ENCODE measurements at places on chromosomes 13 and 19.
A peak's percentile ranks its signal among the peaks of the same experiment; 100 is the strongest.

DNA sequence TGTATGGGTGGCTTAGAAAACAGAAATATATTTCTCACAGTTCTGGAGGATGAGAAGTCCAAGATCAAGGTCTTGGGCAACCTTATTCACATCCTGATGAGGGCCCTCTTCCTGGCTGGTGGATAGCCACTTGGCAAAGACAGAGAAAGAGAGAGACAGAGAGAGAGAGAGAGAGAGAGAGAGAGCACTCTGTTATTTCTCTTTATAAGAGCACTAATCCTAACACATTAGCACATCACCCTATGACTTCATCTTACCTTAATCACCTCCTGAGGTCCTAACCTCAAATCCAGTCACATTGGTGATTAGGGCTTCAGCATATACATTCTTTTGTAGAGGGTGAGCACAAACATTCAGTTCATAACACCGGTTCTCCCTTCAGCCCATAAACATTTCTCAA is 430.3 kb downstream of the EFNB2 start:
- DNase-seq = no peak

- no peak for DNase-seq
Measured at GRCh38 chr13:41622432-41623429, 165.4 kb downstream of the RGCC start.

DNA sequence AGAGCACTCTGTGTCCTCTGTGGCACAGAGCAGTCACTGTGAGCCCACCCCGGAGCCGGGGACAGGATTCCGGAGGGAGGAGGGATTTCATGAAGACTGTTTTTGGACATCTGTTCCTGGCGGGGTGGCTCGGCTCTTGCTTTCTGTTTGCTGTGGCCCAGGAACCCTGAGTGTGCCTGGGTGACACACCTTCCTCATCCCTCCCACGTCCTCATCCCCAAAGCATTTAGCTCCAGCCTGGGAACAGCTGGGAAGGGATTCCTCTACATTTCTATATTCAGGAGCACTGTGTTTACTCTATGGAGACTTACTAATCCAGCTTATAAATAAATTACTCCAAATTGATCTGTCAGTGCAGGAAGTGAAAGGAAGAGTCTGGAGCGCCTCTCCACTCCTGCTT is 97.8 kb upstream of the UBL3 start:
- no peak for DNase-seq

DNA sequence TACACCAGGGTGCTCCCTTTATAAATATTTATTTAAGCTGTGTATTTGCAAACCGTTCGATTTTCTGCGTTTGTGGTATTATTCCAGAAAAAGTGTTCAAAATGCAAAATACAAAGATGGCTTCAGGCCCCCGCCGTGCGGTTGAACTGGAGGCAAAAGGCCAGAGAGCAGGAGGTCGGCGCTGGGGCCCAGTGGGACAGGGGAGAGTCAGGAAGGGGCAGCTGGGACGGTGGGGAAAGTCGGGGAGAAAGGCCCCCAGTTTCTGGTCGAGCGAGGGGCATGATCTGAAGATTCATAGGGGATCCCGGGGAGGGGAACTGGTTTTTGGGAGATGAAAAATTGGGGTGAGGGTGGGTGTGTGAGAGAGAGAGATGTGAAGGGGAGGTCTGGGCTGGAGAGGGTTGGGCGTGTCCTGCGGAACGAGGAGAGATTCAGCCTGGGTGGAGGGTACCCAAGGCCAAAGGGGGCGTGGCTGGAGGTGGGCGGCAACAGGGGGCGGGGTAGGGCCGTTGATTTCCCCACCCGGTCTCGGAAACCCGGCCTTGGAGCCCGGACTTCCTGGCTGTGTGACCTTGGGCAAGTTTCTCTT is 678 bp downstream of the ISOC2 start:
- DNase-seq = peak; percentile 82

- DNase-seq = no peak
Measured at GRCh38 chr13:35887115-35887666, 244.0 kb downstream of the DCLK1 start.

- DNase-seq = no peak
Measured at GRCh38 chr19:2336528-2337328, 8.2 kb downstream of the SPPL2B start.

- no peak for DNase-seq
Measured at GRCh38 chr19:6086068-6086788, 24.1 kb downstream of the RFX2 start.

DNA sequence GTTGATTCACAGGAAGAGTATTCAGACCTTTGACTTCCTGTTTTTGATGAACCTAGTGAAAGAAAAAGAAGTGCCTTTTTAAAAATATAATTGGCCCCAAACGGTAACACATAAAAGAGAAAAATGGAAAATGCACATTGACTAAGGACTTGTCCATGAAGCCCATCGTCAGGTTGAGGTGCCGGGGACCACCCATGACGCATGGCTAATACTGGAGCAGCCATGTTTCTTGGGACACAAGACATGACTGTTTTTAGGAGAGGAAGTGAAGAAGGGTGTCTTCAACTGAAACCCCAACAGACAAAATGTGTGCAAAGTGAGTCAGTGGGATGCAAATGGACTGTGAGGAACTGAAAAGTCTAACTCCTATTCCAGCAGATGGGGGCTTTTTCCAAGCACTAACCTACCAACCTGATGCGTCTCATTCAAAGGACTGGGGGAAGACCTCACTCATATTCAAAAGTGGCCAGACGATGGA is 459.4 kb downstream of the FOXO1 start:
- no peak for DNase-seq

DNA sequence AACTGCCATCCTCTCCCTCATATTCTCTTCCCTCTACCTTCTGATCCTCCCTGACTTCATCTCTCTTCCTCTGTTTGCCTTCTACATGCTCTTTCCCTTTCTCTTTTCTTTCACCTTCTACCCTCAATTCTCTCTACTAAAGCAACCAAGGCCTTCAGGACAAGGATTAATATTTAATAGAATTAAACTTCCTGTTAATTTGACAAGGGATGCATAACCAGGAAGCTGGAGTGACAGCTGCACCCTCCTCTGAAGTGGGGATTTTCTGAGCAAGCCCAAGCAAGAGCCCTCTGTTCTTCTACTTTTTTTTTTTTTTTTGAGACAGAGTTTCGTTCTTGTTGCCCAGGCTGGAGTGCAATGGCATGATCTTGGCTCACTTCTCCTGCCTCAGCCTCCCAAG is 63.4 kb upstream of the MED4 start:
- DNase-seq = no peak

Data from omental fat pad (tissue), 4 donors.